ENCODE measurements at places on chromosomes 16 and 17.

DNA sequence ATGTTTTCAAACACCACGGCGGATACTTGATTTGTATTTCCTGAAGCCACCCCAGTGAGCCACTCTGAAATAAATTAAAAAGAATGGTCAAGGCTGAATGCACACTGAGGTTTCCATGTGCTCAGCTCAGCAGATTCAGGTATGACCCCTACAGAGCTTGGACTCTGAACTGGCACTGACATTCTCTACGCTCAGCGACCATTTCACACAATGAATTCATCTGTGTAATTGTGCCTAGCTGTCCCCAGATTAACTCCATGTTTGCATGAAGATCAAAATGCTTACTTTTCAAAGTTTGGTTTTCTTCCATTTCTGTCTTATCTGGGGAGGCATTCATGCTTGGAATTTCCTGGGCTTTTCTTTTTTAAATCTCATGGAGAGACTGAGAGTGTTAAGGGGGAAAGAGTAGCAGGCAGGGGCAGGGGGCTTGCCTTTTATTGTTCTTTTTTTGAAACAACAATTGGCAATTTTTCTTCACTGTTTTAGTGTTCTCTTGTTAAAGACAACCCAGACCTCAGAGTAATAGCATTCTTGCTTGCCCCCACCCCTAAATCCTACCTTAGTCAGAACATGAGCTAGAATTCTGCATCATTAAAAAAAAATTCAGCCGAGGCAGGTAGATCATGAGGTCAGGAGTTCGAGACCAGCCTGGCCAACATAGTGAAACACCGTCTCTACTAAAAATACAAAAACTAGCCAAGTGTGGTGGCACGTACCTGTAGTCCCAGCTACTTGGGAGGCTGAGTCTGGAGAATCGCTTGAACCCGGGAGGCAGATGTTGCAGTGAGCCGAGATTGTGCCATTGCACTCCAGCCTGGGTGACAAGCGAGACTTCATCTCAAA is 85.5 kb upstream of the HNF1B start:
- ATAC-seq: no peak

DNA sequence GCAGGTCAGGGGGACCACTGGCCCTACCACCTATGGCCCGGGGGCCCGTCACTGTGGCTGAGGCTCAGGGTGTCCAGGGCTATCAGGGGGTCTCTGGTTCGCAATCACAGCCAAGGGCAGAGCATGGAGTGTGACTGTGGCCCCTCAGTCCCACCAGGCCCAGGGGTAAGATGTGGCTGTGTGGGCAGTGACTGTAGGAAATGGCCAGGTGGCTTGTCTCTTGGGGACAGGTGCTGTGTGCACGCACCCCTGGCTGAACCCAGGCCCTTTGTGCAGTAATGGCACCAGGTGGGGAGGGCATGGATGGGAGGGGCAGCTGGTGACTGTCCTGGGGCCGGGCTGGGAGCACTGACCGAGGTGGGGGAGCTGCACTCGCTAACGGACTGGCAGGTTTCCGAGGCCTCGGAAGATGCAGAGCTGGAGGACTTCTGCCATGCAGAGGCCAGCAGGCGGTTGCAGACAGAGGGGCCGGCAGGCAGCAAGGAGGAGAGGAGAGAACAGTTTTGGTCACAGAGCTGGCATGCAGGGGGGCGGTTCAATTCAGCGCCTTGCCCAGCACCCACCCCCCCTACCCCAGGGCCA is 18.8 kb downstream of the IL34 start:
- ATAC-seq: no peak

DNA sequence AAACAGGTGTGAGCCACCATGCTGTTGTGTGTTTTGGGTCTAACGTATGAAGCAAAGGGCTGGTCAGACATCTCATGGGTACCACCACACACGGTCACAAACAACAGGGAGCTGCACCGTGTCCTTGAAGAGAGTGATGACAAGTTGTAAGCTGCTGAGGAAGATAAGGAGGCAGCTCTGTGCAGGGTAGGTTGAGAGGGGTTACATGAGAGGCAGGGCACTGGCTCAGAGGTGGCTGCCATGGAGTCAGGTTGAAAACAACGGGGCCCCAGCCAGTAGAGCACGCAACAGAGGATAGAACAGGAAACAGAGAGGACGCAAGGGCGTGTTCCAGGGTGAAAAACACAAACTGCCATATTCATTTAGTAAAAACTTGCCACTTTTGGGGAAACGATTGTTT is 52.2 kb downstream of the TRARG1 start:
- ATAC-seq: no peak

DNA sequence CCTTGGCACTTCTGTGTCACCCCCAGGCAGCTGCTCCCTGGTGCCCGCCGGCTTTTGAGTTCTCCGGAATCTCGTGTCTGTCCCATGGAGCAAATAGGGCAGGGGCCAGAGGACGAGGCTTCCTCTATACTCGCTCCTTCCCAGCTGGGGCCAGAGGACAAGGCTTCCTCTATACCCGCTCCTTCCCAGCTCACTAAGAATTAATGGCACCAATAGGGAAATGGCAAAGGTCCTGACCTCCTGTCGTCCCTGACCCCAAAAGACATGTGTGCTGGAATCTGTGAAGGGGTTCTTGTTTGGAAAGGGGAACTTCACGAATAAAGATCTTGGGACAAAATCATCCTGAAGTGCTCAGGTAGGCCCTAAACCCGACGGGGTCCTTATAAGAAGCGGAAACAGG is 7.6 kb downstream of the SGSH start:
- ATAC-seq: no peak

DNA sequence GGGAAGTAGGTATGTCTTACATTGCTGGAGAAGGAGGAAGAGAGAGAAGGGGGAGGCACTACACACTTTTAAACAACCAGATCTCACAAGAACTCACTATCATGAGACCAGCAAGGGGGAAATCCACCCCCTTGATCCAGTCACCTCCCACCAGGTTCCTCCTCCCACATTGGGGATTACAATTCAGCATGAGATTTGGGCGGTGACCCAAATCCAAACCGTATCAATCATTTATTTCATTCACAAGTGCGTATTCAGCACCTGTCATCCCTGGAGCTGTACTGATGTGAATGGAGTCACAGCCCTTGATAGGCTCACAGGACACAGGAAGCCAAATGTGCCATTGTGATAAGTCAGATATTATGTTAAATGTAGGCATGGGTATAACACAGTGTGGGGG is 228.3 kb upstream of the HSBP1 start:
- ATAC-seq: no peak

- no peak for ATAC-seq
These were observed 44.6 kb upstream of the ADCY9 start for GRCh38 chr16:4160658-4161430.

DNA sequence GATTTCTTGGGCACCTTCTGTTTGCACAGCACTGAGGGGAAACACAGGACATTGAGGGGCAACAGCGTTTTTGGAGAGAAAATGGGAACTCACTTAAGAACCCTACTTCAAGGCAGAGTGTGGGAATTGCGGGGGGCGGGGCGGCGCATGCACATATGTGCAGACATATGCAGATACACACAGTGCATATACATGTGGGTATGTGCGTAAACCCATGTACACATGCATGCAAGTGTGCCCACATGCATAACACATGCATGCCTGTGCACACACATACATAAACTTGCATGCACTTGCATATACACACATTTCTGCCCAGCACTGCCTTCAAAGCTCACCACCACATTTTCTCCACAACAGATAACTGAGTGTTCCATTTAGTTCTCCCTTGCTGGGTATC is 32.4 kb downstream of the NLRC5 start:
- no peak for ATAC-seq

DNA sequence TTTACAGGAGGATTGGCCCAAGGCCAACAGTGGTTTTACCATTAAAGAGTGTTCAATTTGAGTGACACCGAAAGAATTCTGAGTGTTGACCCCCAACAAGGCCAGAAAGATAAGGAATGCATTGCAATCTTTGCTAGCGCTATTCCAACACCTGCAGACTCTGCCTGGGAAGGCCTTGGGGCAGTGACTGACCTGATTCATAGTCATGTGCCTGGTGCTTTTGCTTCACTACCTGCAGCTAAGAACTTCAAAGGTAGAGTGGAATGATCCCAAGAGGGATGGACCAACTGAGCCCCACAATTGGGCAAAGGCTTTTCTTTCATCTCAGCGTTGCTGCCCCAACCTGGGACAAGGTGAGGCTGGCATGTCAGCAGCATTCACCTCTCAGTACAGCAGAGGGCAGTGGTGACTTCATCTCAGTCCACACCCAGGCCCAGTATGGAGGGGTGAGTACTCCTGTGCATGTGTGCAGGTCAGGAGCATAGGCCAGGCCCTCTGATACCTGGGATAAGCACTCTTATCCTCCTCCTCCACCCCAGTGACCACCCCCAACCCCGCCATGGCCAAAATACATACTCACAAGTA is 149.6 kb upstream of the GNAO1 start:
- ATAC-seq: no peak

- ATAC-seq: no peak
These were observed 32.5 kb downstream of the MARF1 start for GRCh38 chr16:15610369-15610871.

- no peak for ATAC-seq
These were observed 186.6 kb upstream of the ZFHX3 start for GRCh38 chr16:73234496-73234895.

DNA sequence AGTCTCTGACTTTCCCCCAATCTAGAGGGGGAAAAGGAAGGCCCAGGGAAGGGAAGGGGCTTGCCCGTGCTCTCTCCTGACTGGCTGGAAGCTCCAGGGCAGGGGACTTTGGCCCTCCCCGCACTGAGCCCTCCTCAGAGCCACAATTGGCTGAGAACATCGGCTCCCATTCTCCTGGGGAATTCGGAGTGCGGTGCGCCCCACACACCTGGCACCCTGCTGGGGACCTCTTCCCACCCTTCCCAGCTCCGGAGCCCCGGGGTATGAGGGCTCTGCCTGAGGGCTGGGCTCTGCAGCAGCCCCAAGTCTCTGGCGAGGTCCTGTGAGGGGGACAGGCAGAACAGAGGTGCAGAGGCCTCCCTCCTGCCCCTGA is 36.0 kb downstream of the PIMREG start:
- no peak for ATAC-seq

- ATAC-seq: no peak
These were observed 2.4 kb upstream of the HEXD start for GRCh38 chr17:82415786-82416185.

GRCh38 chr17:49454050-49454449 is 39.4 kb upstream of the PHB1 start:
- peak; percentile 10 for ATAC-seq

DNA sequence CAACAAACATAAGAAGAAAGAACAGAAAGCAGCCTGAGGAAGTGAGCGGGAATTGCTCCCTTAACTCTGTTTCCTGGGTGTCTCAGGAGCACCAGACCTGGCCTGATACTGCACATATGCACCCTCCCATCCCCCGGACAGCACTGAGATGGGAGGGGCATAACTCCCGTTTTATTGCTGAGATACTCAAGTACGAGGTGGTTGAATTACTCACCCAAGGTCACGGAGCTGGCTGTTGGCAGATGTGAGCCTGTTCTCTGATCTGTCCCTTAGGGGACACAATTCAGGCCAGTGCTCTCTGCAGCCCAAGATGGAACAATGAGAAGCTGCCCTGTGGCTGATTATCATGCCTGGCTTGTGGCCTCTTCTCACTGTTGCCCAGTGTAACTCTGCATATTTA is 9.1 kb upstream of the MED9 start:
- no peak for ATAC-seq

DNA sequence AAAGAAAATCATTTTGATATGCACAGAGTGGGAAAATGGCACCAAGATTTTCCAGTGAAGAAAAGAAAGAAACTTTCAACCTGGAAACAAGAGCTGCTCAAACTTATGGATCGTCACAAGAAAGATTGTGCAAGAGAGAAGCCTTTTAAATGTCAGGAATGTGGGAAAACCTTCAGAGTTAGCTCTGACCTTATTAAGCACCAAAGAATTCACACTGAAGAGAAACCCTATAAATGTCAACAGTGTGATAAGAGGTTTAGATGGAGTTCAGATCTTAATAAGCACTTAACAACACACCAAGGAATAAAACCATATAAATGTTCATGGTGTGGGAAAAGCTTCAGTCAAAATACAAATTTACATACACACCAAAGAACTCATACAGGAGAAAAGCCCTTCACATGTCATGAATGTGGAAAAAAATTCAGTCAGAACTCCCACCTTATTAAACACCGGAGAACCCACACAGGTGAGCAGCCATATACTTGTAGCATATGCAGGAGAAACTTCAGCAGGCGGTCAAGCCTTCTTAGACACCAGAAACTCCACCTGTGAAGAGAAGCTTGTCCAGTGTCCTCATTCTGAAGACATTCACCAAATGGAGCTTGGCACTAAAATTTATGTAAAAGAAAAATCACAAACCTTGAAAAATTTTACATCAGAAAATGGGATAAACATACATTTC is 12.2 kb downstream of the ZNF75A start:
- ATAC-seq: no peak

DNA sequence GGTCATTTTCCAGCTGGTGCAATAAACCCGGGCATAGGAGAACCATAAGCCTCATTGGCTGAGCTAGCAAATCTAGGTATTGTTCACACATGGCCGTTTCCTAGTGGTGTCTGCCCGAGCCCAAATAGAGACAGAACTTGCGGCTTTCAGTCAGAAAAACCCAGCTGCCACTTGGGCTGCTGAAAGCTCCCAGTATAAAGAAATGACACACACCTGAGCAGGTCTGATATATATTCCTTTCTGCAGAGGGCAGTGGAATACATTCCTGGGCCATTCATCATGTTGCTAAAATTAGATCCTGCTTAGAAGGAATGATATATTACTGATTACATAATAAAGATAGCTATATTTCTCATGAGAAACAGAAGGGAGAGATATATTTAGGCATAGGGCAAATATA is 83.9 kb upstream of the IRX5 start:
- ATAC-seq: no peak

GRCh38 chr17:17572010-17572785 is 19.3 kb downstream of the PEMT start:
- ATAC-seq: no peak

GRCh38 chr16:24999856-25000461 is 15.2 kb downstream of the ARHGAP17 start:
- ATAC-seq: peak; percentile 54

DNA sequence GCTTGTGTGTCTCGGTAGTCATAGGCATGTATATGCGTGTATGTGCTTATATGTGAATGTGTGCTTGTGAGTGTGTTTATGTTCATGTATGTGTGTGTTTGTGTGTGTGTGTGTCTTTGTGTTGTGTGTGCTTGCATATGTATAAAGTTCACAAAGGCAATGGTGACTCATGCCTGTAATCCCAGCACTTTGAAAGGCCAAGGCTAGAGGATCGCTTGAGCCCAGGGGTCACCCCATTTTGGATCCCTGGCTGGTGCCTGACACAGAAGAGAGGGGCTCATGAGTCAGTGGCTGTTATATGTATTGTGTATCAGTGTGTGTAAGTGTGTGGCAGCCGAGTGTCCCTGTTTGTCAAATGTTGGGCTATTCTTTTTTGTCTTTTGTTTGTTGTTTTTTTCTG is 69.3 kb downstream of the ABCC1 start:
- ATAC-seq: no peak

DNA sequence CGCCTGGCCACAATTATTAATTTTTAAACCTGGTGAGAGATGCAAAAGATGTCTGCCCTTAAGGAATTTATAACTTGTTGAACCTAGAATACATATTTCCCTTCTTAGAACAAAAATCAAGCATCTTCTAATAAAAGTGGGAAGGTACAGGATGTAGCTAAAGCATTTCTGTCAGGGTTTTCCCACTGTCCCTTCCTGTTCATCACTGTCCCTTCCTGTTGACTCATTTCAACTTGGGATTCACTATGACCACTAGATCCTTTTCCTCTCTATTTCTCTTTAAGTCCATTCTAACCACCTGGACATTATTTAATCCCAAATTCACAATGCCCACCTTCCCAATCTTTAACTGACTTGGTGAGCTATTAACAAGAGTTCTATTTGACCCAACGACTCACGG is 33.9 kb upstream of the CDRT4 start:
- no peak for ATAC-seq

Measured in SK-N-SH treated with all-trans-retinoic acid at 6 μM for 48 hours (cell line).